T-helper 1 cell treated with Interleukin-12 subunit alpha and Interleukin-12 subunit beta and Interleukin-4 antibody, amounts not matched to agents 30 ng/mL and 1 ng/mL, for 36 hours (primary cell): ENCODE measurements at places on chromosomes 4 and X. TPM values are rescaled to one million over a fixed set of nuclear protein-coding genes. Genes with fewer than 3 reads are reported as not detected.

UGT2A1 gene
- total RNA-seq: not detected in 2 replicates

RTL5 gene
- 0.07 and 0.10 TPM in 2 replicates for total RNA-seq

TMEM271 gene
- total RNA-seq: not detected in 2 replicates

DRD5 gene
- total RNA-seq: not detected in 2 replicates

NR3C2 gene
- total RNA-seq: 0.83 and 0.85 TPM in 2 replicates

MAGEA1 gene
- not detected in 2 replicates for total RNA-seq

SMARCA1 gene
- total RNA-seq: not detected in 2 replicates

STPG2 gene
- 0.12 TPM in 1 of 2 replicates, not detected in the other for total RNA-seq

SH3D19 gene
- not detected in 2 replicates for total RNA-seq

GLRA3 gene
- not detected in 2 replicates for total RNA-seq

CHRDL1 gene
- total RNA-seq: not detected in 2 replicates

CCDC110 gene
- not detected in 2 replicates for total RNA-seq

ENPEP gene
- 1.1 and 1.7 TPM in 2 replicates for total RNA-seq

MAGEA2B gene
- not detected in 2 replicates for total RNA-seq

PLS3 gene
- total RNA-seq: 0.76 and 1.6 TPM in 2 replicates

ARHGEF38 gene
- total RNA-seq: not detected in 2 replicates

NKX1-1 gene
- total RNA-seq: not detected in 2 replicates

ETDA gene
- not detected in 2 replicates for total RNA-seq

NUDT6 gene
- 7.8 and 8.3 TPM in 2 replicates for total RNA-seq

WNK3 gene
- 0.07 and 0.10 TPM in 2 replicates for total RNA-seq

HOPX gene
- 93.4 and 96.6 TPM in 2 replicates for total RNA-seq

RNF150 gene
- 0.25 TPM in 1 of 2 replicates, not detected in the other for total RNA-seq

TKTL2 gene
- not detected in 2 replicates for total RNA-seq

OCIAD1 gene
- total RNA-seq: 99.5 and 104 TPM in 2 replicates

VCX3A gene
- total RNA-seq: not detected in 2 replicates

MAGED4B gene
- 0.47 and 0.85 TPM in 2 replicates for total RNA-seq

SMIM10 gene
- 0.49 and 0.54 TPM in 2 replicates for total RNA-seq

TADA2B gene
- 29.7 and 34.2 TPM in 2 replicates for total RNA-seq

SLITRK4 gene
- total RNA-seq: not detected in 2 replicates
